Upper lobe of right lung (tissue), 1 donor: ENCODE measurements at places on chromosomes 3 and 15. TPM values are rescaled to one million over a fixed set of nuclear protein-coding genes. Genes with fewer than 3 reads are reported as not detected.

SNX33 gene
- 31.0 TPM for total RNA-seq

MAPKAPK3 gene
- total RNA-seq: 60.8 TPM

EFL1 gene
- 13.8 TPM for total RNA-seq

SMAD6 gene
- total RNA-seq: 167 TPM

A4GNT gene
- not detected for total RNA-seq

ASB14 gene
- total RNA-seq: not detected

CILP gene
- 1.1 TPM for total RNA-seq

RTP1 gene
- not detected for total RNA-seq

RFX7 gene
- total RNA-seq: 15.7 TPM

GATM gene
- 7.2 TPM for total RNA-seq

TGM4 gene
- total RNA-seq: not detected

NOX5 gene
- total RNA-seq: 0.14 TPM

NR2E3 gene
- total RNA-seq: 0.26 TPM

GMNC gene
- total RNA-seq: not detected

SNRPN gene
- total RNA-seq: 91.1 TPM
